Adipocyte (in vitro differentiated cells): ENCODE measurements at places on chromosomes 13 and 19.

DNA sequence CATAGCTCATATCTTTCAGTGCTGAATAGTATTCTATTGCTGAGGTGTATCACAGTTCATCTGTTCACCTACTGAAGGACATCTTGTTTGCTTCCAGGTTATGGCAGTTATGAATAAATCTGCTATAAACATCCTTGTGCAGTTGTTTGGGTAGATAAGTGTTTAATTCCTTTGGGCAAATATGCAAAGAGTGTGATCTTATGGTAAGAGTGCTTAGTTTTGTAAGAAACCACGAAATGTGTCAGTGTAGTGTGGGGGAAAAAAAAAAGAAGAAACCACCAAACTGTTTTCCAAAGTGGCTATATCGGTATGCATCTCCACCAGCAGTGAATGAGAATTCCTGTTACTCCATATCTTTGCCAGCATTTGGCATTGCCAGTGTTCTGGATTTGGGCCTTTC, 93.3 kb downstream of the PIBF1 start:
- DNase-seq: no peak

- DNase-seq: no peak
Observed at GRCh38 chr13:112624602-112625430, 36.9 kb upstream of the TUBGCP3 start.

DNA sequence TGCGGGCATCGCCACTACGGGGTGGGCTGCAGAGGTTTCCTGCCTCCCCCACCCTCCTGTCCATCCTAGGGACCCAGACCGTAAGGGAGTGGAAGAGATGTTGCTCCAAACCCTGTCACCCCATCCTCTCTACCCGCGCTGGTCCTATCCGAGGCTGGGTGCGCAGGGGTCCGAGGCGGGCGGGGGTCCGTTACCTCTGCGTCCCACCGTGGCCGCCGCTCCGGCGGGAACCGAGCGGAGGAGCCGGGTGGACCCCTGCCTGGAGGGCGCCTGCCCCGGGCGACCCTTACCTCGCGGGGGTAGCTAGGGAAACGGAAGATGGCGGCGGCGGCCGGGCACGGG, at the start of gene DGKH:
Gene DGKH, plus strand, starts transcription at position 307 of the 342 bp plus-strand sequence. CDS start 126 bp downstream, outside the sequence.
- no peak for DNase-seq

DNA sequence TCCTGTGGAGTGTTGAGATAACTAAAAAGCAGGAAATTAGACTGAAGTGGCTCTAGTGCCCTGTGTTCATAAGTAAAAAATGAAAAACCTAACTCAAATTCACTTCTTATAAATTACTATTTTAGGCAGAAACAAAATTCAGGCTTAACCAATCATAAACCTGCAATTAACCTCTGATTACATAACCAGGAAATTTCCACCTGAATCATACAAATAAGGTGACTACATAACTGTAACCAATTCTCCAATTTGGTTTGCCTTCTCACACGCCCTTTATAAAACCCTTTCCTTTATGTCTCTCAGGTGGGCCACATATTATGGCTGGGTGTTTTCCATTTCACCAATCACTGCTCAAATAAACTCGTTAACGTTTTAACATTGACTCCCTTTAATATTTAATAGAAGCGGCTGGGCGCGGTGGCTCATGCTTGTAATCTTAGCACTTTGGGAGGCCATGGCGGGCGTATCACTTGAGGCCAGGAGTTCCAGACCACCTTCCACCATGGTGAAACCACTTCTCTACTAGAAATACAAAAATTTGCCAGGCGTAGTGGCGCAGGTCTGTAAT, 22.9 kb upstream of the ZNF724 start:
- no peak for DNase-seq

DNA sequence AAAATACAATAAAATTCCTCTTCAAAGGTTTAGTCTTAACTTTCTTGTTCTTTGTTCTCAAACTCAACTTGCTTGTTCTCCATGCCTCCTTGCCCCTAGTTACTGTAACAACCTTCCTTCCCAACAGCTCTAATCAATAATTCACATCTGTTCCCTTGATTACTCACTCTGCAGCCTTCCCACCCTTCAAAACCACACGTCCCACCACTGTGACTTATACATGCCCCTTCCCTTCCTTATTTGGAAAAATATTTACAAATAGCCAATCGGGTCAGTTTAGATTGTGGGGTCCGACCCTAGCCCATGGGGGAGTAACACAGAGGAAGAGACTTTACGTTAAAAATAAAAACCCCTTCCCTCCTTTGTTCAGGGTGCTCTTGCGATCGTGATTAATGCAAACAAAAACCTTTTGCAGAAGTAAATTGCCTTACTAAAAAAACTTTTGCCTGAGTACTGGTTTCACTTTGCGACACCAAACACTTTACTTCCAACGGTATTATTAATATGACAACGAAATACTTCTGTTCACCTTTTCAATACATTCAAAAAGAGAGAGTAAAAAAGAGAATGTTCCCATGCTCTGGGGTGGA, 512 bp upstream of the ZNF93 start:
- DNase-seq: peak; percentile 54

DNA sequence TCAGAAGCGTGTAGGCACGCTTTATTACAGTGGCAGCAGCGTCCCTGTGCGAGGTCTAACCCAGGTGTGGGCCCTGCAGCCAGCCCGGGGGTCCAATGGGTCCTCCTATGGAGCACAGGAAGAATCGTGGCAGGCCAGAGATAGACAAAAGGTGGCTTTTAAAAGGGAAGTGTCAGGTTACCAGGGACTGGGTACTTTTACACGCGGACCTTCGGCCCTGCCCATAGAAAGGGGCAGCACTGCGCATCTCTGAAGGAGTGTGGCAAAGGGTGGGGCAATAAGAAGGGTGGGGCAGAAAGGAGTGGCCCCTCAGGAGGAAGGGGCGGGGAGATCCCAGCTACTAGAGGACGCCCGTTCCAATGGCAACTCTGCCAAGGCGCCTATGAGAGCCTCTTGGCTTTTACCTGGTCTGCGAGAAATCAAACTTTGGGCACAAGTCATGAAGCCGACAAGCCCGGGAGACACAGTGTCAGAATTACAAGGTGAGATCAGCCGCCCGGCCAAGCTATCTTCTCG, 1419.8 kb downstream of the UQCRFS1 start:
- peak; percentile 81 for DNase-seq

GRCh38 chr19:10478903-10479384, 24.2 kb downstream of the KEAP1 start:
- peak; percentile 87 for DNase-seq

DNA sequence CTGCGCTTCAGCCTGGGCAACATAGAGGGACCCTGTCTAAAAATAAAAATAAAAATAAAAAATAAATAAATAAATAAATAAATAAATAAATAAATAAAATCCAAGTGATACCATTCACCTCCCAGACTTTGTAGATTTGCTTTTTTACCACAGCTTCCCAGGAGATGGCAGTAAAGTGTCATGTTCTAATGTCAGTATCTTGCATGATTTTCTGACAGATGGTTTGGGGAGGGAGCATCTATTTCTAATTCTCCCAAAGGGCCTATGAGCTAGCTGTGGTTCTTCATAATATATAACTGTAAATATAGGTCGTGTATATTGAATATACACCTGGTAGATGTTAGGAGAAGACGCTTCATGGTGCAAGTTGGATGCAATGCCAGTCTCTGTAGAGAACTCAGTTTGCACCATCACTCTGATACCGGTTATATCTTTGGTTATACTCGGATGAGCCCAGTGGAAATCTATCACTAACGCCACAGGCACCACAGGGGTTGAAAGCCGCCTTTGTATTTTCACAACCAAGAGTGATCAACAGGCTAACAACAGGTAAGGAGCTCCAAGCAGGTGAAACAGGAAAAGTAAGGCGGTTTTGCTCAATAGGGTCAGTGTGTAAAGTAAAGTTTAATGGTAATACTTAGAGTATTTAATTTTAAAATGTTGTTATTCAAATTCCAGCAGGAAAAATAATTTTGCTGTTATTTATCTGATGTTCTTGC, 13.9 kb downstream of the APLP1 start:
- DNase-seq: peak; percentile 89

DNA sequence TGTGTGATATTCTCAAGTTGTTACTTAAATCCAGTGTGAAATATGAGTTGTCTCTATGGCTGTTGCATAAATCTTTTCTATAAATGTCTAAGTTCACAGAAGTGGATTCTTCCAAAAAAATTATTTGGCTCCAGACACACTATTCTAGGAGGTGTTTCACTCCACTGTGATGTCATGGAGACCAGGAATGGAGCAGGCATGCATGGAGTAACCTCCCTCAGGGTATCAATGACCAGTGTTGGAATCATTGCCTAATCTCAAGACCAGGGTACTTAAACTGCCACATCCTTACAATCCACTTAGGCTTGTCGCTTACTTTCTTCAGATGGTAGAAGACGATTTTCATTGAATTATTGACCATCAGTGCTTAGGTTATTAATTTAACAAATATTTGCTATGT, 55.4 kb downstream of the LRRC63 start:
- no peak for DNase-seq

DNA sequence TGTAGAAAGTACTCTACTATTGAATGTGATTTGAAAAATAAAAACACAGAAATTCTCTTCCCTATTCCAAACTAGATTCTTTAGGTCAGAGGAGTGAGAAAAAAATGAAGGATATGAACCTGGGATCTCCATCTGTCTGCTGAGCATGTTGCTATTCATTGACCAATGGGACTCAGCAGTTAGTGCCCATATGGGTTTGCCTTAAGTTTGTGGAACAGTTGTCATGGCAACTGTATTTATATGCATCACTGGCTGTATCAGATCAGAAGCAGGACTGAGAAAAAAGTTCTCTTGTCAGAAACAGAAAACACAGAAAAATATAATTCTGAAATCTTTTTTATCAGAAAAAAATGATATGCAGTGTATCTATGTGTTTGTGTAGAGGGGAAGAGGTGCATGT, 73.3 kb upstream of the ATXN8OS start:
- DNase-seq: no peak
